GOT3 (cell line): ENCODE measurements at places on chromosomes 3 and 15.

DNA sequence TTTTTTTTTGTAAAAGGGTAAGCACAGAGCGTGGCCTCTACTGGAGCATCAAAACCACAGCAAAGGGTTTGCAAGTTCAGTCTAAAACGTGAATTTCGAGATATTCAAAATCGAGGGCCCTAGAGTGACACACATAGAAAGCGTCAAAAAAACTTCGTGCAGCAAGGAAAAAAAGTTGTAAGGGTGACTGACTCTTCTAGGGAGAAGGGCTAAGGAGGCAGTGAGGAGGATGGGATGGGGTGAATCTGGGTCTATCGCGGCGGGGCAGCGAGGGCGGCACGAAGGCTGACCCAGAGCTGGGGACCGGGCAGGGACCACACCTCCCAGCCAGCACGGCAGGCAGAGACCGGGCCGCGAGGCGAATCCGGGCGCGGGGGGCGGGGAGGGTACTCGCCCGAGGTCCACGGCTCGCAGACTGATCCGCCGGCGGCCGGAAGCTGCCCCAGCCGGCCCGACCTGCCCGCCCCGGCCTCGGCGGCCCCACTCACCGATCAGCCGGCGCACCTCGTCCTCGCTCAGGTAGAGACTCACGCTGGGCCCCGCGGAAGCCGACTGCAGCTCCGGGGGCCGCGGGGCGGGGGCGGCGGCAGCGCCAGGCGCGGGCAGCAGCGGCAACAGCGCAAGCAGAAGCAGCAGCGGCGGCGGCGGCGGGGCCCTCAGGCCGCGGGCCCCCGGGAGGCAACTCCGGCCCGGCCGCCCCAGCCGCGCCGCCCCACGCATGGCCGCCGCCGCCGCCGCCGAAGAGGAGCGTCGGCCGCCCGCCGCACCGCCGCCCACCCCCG, 533 bp downstream of the RYK start:
- no peak for DNase-seq

DNA sequence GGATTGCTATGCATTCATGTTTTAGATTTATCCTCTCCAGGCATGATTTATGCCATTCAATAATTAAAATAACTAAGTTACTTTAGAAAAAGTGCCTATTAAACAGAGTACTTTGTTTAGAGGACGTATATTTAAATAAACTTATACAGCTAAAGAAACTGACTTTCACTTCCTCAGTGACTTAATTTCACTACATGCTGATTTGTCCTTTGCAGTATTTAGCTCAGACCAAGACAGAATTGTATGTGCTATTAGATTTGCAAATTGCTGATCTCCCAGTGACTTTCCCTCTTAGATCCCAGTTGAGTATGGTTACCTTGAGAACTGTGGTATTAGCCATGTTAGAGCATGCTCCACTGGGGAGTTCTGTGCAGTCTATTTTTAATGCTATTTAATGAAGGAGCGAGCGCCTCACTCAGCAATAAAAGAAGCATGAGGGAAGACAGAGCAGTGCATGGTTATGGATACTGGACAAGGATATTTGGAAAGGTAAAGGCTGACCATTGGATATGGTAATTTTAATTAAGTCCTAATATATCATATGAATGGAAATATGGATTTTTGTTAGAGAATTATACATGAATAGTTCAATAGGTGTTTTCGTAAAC, 2.7 kb downstream of the ARPP21 start:
- DNase-seq, result no peak

DNA sequence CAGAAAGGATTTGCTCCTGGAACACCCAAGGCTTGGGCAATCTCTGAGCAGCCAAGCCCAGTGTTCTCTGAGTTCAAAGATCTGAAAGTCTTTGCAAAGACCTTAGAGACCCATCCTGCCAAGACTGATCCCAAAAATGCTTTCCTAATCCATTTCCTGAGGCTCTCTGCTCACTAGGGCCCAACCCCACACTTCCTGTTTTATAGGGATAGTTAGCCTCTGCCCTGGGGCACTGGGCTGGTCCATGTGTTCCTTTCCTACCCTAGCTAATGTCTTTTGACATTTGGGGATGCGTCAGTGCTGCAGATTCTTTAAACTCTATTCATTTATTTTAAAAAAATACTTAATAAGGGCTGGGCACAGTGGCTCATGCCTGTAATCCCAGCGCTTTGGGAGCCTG, 372.7 kb downstream of the ROBO2 start:
- DNase-seq, result no peak

- no peak for DNase-seq
Observed at GRCh38 chr3:63927422-63928280, 15.5 kb upstream of the SCAANT1 start.

DNA sequence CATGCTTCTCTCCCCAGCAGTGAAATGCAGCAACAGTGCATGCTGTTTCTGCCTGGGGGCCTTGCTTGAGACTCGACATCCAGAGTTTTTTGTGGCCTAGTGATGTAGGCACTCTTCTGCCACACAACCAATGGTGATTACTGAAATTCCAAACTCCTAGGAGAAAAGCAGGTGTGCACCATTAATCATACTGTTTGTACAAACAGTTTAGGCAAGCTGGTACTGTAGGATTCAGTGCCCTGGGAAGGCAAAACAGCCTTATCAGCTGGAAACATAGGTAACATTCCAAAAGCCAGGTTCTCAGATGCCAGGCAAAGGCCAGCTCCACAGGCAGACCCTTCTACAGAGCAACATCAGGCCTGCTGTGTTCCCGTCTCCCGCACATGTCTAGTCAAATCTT, 17.5 kb upstream of the RBP1 start:
- DNase-seq, result no peak

DNA sequence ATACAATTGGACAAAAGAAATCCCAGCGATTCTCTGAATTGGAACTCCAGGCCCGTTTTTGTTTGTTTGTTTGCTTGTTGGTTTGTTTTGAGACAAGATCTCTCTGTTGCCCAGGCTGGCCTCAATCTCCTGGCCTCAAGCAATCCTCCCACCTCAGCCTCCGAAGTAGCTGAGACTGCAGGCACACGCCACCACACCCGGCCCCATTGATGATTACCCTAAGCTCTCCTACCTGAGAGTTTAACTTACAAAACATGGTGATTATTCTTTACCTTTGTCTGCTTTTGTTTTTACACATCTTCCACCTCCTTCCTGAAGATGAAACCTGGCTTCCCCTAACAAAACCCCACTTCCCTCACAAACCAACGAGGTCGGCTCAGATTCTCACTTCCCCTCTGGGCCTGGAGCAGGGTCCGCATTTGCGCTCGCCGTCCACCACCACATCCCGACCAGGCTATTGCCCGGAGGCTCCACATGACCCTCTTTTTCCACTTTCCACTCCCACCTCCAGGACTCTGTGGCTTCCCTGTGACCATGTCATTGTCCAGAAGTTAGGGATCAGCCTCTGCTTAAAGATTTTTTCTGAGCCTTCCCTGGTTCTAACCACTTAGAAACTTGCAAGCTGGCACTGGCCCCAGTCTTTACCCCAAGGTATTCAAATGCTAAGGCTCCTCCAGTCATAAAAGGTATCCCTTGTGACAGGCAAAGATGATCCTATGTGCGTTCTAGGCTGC, 14.8 kb downstream of the KLHL6 start:
- no peak for DNase-seq

GRCh38 chr3:112804021-112804420, 42.6 kb downstream of the CD200R1L start:
- DNase-seq, result no peak

DNA sequence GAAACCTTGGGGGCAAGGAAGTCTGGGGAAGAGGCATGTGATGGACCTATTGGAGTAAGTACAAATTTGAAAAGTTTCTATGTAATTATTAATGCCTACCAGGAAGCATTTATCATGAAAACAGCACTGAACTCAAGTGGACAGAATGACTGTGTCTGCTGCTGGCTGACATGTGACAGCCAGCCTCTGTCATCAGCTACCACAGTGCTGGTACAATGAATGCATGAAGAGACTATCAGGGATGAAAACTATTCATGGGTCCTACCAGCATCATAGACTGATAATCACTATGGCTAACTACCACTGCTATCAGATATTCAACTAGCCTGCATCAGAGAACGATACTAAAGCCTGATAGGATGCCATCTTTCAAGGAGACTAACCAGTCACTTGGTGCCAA, 193.5 kb downstream of the RAP2B start:
- no peak for DNase-seq

DNA sequence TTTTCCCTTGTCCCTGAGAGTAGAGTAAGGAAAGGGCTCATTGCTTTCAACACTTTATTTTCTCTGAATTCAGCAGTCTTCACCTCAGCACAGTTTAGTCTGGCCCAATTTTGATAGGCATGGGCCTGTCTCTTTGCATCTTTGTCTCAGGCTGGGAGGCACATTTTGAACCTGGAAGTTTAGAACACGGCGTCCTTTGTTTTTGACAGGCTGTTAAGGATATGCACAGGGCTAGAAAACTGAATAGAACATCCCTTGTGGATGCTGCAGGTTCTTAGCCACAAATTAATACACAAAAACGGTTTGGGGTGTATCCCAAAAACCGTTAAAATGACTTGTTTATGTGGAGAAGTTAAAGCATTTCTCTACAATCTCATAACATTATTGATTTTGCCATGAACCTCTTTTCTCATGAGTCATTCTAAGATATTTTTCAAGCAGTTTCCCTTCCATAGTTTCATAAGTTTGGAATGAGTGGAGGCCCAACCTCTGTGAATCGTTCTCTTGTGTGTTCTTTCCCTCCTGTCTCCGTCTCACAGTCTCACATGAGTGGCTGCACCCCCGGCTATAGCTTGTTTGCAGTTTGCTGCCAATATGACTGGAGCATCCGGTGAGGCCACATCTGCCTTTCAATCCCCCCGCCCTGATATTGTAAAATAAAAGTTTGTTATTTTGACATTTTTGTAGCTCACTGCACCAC, 192.9 kb upstream of the EIF1B start:
- no peak for DNase-seq

DNA sequence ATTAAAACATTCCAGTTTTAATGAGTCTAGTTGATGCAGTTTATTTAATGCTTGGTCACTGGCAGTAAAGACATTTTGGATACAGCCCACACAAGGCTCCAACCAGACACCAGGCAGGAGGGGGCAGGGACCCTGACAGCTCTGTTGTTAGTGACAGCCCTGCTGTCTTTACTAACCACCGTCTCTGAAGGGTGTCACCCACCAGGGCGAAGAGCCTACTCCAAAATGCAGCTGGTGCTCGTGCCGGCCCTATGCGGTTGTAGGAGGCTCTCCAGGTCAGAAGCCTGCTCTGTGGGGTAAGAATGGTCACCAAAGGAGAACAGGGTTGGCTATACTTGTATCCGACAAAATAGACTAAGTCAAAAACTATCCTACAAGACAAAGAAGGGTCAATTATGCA, 132.2 kb downstream of the ATP10A start:
- no peak for DNase-seq

DNA sequence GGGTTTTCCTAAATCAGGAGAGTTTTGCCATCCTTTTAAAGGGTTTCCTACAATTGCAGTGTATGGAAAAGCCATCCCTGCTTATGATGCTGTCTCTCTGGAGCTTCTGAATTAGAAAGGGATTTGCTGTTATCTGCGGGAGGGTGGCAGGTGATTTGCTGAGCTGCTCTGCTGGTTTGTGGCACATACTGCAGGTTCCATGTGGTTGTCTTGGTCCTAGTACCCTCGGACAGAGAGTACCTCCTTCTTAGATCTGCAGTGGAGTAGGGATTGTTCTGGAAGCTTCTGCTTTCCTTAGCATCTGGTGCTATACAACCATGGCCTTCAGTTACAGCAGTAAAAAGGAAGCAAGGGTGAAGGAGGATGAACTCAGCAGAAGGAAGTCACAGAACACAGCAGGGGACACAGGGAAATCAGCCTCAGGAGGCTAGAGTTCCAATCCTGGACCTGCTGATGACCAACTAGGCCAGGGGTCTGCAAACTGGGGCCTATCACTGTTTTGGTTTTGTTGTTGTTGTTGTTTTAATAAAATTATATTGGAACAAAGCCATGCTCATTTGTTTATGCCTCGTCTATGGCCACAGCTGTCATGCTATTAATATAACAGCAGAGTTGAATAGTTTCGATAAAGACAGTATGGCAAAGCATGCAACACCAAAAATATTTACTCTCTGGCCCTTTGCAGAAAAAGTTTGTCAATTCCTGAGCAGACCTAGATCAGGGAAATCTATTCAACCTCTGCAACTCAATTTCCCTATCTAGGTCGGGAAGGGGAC, 39.5 kb downstream of the STARD5 start:
- no peak for DNase-seq

- no peak for DNase-seq
Observed at GRCh38 chr3:52982839-52983238, 63.0 kb downstream of the SFMBT1 start.

DNA sequence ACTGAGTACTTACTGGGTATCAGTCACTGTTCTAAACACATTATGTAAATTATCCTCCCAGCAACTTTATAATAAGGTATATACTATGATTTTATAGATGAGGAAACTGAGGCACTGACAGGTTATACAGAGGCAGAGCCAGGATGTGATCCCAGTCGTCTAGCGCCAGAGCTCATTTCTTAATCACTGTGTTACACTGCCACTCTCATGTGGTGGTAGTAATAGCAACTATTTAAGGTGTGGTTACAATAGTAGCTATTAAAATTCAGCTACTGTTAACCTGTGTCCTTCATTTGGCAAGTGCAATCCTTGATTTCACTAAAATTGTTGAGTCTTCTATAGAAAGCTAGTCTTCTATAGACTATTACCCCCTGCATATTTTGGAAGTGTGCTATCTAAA, 43.1 kb upstream of the TRPC1 start:
- DNase-seq, result no peak

GRCh38 chr3:85939074-85939482, 980.3 kb downstream of the CADM2 start:
- DNase-seq, result no peak

DNA sequence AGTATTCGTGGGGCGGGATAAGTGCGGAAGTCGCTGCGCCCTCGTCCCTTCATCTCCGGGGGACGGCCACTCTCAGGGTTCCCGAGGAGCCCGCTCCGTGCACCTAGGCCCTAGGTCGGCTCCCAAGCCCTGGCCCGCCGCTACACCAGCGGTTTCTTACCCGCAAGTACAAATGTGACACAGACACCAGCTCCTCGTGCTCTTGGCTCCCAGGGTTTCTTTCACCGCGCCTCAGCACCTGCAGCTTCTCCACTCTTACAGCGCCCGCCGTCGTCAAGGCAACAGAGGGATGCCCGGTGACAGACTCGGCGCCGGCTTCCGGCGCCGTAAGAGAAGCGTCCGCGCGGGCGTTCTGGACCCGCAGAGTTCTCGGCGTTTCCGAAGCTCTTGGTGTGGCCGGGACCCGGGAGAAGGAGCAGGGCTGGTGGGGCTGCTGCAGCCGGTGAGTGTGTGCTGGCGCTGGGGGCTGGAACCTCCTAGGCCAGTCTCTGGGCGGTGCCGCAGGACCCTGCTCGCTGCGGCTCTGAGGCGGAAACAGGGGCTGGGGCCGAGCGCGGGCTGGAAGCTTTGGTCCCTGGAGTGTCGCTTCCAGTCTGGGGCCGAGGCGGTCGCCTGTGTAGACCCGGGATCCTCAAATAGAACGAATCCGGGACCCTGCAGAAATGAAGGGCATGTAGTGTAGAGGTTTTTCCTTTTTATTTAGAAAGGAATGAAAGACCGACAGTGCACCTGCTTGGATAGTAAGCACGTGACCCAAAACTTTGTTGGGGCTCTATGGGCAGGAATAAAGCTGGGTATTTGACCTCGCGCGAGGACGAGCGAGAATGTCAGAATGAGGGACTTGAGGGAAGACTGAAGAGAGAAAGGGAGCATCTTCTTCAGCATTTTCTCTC, 155.4 kb upstream of the GOLGA6L4 start:
- no peak for DNase-seq
